NK-92 treated with Interleukin-12 subunit alpha and Interleukin-12 subunit beta, amount 100 ng/mL, for 24 hours (cell line): ENCODE measurements at places on chromosomes 2 and 18.

DNA sequence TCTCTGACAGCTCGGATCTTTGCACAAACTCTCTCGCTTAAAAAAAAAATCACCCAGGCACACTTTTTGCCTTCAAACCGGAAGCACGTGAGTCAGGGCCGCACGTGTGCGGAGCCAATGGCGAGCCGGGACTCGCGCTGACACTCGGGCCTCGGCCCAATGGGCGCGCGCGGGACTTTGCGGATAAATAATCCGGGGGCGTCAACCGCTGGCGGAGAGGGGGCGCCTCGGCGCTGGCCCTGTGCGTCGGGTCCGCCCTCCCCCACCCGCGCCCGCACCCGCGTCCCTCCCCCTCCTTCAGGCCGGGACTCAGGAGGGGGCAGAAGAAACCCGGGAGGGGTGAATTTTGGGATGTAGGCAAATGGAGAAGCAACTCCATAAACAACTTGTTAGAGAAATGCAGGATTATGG is 319 bp upstream of the EN1 start:
- no peak for DNase-seq

- DNase-seq: no peak
These were observed 262.7 kb downstream of the HAUS1 start for GRCh38 chr18:46366751-46367376.

- no peak for DNase-seq
These were observed 14.1 kb upstream of the CNNM3 start for GRCh38 chr2:96801786-96802595.

- no peak for DNase-seq
These were observed 101.5 kb upstream of the DNER start for GRCh38 chr2:229815858-229816257.
